ENCODE measurements at places on chromosomes 6 and 20.

DNA sequence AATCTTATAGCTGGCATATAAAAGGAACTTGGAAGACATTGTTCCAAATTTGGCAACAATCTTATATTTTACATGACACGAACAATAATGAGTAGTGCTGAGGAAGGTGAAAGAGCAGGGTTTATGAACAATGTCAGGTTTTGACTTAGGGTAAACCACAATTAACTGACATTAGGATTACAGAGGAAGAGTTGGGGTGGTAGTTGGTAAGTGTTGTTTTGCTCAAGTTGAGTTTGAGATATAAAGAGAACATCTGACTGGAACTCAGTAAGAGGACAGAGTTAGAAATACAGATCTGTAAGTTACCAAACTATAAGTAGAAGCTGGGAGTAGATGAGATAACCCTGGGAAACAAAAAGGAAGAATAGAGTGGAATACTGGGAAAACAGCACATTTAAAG, 15.1 kb downstream of the RTN4IP1 start:
- DNase-seq: no peak

GRCh38 chr20:21126581-21126870, 644 bp downstream of the KIZ start:
- no peak for DNase-seq

DNA sequence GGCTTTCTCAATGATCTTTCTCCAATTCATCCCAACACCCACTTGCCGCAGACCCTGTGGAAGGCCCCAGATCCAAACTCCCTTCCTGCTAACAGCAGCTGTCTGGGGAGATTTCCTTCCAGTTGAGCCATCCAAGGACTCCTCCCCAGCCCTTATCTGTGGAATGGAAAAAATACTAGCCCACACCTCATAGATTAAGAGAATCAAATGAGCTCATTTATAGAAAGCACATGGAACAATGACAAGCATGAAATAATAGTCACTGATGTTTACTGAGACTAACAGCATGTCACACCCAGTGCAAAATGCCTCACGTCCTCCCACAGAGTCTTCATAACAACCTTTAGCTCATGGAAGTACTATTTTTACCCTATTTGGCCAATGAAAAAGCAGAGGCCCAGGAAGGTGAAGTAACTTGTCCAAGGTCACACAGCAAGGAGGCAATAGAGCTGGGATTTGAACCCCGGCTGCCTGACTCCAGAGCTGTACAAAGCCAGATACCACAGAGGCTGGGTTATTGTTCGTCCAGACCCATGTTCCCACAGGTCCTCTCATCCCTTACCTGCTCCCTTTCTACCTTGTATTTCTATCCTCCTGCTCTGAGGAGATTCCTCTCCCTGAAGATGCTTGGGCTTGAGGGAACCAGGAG, 23.4 kb upstream of the PTGIS start:
- no peak for DNase-seq

DNA sequence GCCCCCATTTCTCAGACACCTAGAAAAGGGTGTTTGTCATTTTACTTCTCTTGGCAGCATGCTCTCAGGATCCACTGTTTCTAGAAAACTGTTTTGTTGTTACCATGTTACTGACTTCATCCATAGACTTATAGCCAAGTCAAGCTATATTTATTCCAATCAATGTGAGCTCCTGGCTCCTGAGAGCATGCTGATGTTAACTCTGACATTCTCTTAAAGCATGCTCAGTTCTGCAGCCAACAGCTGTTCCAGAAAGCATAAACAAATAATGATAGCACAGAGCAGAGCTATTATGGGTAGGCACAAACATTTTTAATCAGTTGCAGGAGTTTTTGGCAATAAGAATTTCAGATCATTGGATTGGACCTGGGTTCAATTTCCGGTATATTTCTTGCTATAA, 92.4 kb upstream of the CEP85L start:
- DNase-seq: no peak

DNA sequence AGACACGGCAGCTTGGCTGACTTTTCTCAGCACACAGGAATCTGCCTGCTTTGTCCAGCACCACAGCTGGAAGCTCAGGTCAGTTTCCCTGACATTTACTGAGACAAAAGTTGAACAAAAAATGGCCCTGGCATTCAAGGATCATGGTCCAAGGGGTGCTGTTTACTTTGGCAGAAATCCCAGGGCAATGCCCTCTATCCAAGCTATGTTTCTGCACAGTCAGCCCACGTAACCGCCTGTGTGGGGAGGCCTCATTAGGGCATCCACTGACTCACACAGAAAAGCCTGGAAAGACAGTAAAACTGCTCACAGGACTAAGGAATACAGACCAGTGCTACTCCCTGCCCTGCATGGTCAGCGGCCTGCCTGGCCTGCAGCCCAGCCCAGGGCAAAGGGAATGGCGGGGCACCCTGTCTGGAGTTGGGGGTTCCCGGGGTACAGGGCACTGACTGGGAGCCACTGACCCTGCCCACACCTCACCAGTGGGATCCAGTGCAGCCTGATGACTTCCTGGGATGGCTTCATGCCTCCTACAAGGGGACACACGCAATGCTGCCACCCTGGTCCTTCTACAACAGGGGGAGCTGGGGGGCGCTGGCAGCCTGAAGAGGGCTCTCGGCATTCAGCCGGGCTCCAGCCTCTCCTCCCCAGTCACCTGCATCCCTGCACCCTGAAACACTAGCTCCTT, 77.1 kb downstream of the NINL start:
- peak; percentile 31 for DNase-seq

- no peak for DNase-seq
Observed at GRCh38 chr20:35009665-35010328, 54.1 kb downstream of the MYH7B start.

- DNase-seq: no peak
Observed at GRCh38 chr6:98924647-98925046, 23.1 kb downstream of the FBXL4 start.

GRCh38 chr6:106446287-106446885, 85.9 kb downstream of the CRYBG1 start:
- DNase-seq: no peak

- DNase-seq: no peak
Observed at GRCh38 chr6:159462431-159462830, 230.6 kb downstream of the SOD2 start.

- no peak for DNase-seq
Observed at GRCh38 chr20:18928626-18929025, 115.0 kb downstream of the SCP2D1 start.

DNA sequence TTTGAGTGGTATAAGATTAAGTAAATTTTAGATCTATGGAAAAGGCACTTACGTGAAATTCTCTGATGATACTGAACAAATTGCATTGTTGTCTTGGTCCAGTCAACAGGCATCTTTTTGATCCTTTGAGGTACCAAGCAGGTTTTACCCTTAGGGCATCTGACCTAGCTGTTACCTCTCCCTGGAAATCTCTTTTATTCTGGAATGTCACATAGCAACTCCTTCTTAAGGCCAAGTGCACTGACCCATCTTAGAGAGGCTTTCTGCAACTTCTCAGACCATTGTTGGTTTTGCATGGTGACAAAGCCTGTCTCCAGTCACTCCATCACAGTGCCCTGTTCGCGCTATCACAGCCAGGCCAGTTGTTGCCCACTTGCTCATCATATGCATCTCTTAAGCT, 42.0 kb downstream of the TPD52L1 start:
- no peak for DNase-seq

GRCh38 chr20:59268870-59269269, 31.5 kb upstream of the EDN3 start:
- DNase-seq: no peak

GRCh38 chr20:11041396-11041795, 367.6 kb upstream of the JAG1 start:
- no peak for DNase-seq

- no peak for DNase-seq
Observed at GRCh38 chr6:101826678-101827077, 433.2 kb downstream of the GRIK2 start.

DNA sequence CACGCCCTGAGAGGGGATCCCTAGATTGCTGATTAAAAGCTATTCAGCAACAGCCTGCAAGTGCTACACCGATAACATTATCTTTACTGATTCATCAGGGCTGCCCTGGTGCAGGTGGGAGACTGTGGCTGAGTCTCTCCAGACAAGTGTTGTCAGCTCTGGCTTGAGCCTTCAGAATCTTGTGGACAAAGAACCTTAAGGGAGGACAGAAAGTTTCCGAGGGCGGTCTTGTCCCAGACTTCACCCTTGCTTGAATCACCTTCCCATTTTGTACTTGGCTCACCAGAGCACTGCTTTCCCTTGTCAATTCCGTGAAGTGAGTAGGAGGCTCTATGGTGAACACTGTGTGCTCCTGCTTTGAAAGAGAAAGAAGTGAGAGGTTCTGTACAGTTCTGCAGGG, 88.6 kb upstream of the PCSK2 start:
- no peak for DNase-seq

DNA sequence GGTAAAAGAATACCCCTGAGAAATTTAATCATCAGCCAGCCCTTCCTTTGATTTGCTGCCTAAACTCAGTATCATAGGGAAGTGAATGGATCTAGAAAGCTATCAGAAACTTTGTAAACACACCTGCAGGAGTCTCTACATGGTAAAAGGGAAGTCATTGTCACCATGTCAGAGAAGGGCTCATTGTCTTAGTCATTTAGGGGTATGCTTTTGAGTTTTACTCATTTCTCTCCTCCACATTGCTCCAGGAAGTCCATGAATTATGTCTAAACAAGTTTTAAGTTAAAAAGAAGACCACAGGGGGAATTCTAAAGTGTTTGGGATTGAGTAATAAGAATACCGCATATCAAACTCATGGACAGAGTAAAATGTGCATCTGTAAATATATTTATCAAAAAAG, 2.5 kb downstream of the SLC17A1 start:
- DNase-seq: no peak

GRCh38 chr6:169558378-169558773, 143.5 kb downstream of the WDR27 start:
- DNase-seq: no peak

DNA sequence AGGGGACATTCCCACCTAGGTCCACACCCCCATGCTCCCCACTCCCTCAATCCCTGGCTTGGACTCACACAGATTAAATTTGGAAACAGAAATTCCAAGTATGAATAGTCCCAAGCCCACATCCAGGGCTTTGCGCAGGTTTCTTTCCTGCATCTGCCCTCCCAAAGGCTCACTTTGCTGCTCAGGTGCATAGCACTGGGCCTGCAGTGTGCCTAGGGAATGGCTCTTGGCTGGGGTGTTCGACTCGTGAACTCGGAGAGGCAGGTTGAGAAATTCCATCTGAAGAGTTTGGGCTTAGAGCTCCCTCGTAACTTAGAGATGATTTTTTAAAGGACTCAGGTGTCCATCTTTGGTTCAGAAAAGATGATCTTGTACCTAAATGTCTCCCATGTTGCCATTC, 14.8 kb upstream of the SF3B5 start:
- DNase-seq: no peak

GRCh38 chr6:20302702-20303251, 90.5 kb upstream of the MBOAT1 start:
- DNase-seq: no peak

DNA sequence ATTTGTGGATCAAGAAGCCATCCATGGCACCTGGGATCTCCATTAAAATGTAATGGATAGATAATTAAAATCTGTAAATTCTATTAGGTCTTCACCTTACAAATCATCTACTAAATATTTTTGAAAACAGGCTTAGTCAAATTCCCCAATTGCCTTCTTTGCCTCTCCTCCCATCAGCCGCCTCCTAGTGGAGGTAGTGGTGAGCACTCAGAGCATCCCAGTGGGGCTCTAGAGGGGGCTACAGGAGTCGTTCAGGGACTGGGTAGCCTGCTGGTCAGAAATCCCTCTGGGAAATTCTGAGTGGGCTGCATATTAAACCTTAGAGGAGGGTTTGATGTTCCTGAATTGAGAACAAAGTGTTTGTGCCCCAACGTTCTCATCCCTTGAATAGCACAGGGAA, 20.8 kb upstream of the PAX1 start:
- no peak for DNase-seq

GRCh38 chr20:52542131-52542530, 350.6 kb upstream of the ZFP64 start:
- no peak for DNase-seq

DNA sequence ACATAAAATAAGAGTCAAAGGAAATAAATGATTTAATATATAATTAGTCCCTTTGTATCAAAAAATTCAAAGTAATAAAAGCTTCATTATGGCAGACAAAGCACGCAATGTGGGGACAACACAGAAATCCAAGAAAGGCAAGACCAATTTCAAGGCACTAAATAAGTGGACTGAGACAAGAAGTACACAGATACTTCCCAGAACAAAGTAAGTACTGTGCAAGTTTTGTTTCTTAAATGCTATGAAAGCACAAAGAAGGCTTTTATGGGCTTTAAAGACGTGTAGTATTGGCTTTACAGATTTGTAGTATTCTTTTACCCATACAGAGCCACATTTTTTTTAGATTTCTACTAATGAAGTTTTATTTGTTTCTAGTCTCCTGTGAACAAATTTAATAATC, 174.6 kb downstream of the TRDN start:
- no peak for DNase-seq

DNA sequence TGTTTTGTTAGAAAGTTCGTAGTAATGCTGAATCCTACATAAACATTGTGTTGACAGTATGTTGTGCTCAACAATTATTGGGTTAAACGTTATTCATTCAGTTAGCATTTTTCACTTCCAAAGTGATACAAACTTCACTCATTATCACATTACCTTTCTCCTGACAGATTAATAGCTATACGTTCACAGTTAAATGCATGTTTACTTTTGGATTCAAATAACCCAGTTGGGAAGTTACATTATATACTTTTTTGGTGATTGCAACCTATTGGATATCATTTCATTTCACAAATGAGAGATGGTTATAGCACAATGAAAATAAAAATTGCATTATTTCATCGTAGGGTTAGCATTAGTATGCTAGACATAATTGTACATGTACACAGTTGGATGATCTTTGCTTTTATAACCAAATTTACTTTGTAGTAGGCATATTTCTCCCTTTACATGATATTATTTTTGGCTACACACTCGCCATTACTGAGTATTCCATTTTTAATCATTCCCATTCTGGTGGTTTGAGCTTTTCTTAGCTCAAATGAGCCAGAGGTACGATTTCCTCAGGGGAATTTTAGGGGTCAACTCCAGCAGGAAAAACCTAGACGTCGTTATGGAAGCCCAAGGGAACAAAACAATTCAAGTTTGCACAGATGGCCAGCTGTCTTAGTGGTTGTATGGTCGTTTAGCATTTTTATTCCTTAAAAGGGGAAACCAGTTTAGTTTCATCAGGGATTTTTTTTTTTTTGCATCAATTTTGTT, 2.1 kb upstream of the HIVEP1 start:
- DNase-seq: peak; percentile 9

DNA sequence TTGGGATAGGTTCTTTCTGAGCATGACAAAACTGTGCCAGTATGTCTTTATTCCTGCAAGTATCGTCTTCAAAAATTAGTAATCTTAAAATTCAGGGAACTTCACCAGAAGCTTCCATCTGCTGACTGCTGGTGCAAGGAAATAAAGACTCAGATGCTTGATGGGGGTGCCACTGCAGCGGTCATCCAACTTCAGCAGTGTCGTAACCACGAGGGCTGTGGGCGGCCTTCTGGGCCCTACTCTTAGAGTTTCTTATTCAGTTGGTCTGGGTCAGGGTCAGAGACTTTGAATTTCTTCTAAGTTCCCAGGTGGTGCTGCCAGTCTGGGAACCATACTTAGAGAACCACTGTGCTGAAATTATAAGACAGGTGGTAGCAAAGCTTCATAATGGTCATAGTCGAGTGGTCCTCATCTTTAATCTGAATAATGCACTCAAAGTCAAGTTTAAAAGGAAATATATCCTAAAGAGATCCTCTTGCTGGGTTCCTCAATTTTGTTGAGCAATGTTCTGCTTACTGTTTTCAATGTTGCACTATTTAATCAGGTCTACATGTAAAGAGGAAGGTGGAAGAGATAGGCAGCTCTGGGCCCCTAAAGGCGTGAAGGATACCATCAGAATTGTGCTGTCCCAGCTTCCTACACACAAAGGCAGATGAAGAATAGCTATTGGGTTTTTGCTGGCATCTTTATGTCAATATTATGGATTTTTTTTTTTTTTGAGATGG, 165.4 kb upstream of the GMDS start:
- DNase-seq: peak; percentile 68

Measured in suppressor macrophage (primary cell).